Spinal cord (tissue), 10 donors: ENCODE measurements at places on chromosomes 5 and 9. TPM values are rescaled to one million over a fixed set of nuclear protein-coding genes. Genes with fewer than 3 reads are reported as not detected.

The TAF1L gene
- 0.10 TPM for total RNA-seq

The CATSPER3 gene
- total RNA-seq: 0.33 TPM

The CMBL gene
- 25.3 TPM for total RNA-seq

The NME5 gene
- 21.0 TPM for total RNA-seq

The RASEF gene
- total RNA-seq: 3.0 TPM

The AQP7 gene
- total RNA-seq: 0.89 TPM

The ANKRD34B gene
- total RNA-seq: 0.39 TPM

The ZDHHC11 gene
- total RNA-seq: 11.7 TPM

The SHISAL2B gene
- 0.30 TPM for total RNA-seq

The NMUR2 gene
- total RNA-seq: 0.30 TPM

The RPL12 gene
- 442 TPM for total RNA-seq

The DMRTA1 gene
- total RNA-seq: 1.1 TPM

The RPS23 gene
- 1,757 TPM for total RNA-seq

The LECT2 gene
- not detected for total RNA-seq

The MCTP1 gene
- total RNA-seq: 54.6 TPM

The GARIN3 gene
- total RNA-seq: not detected

The OR1J2 gene
- total RNA-seq: not detected

The HACD4 gene
- total RNA-seq: 3.7 TPM

The NPR3 gene
- total RNA-seq: 21.1 TPM

The SLC34A3 gene
- 0.06 TPM for total RNA-seq

The C9orf72 gene
- 38.6 TPM for total RNA-seq

The CDH6 gene
- 50.9 TPM for total RNA-seq

The MAMDC4 gene
- total RNA-seq: 1.6 TPM

The IFNA13 gene
- total RNA-seq: not detected

The AFAP1L1 gene
- 11.2 TPM for total RNA-seq

The TAF11L10 gene
- not detected for total RNA-seq

The BTNL9 gene
- total RNA-seq: 6.3 TPM

The FAM13B gene
- total RNA-seq: 92.9 TPM

The KIF4B gene
- 0.20 TPM for total RNA-seq

The TTC23L gene
- total RNA-seq: 4.1 TPM

The SPINK13 gene
- not detected for total RNA-seq

The ZFP2 gene
- total RNA-seq: 7.7 TPM

The FCN1 gene
- 1.2 TPM for total RNA-seq

The DDX4 gene
- total RNA-seq: 0.10 TPM

The CYSRT1 gene
- total RNA-seq: 0.69 TPM

The STING1 gene
- total RNA-seq: 16.3 TPM

The SVEP1 gene
- total RNA-seq: 10.9 TPM

The ARAP3 gene
- total RNA-seq: 2.8 TPM

The JAK2 gene
- 39.7 TPM for total RNA-seq

The SH3TC2 gene
- total RNA-seq: 14.5 TPM

The N4BP3 gene
- 6.1 TPM for total RNA-seq

The PCDHGB3 gene
- 8.3 TPM for total RNA-seq

The SLC25A48 gene
- total RNA-seq: 6.9 TPM

The GFPT2 gene
- 29.1 TPM for total RNA-seq

The TSSK1B gene
- total RNA-seq: 0.06 TPM
